ENCODE measurements at places on chromosomes 7 and 10. TPM values are rescaled to one million over a fixed set of nuclear protein-coding genes. Genes with fewer than 3 reads are reported as not detected.

The TAS2R3 gene
- 1.2 TPM for total RNA-seq

The HECW1 gene
- total RNA-seq: not detected

The GATA3 gene
- 0.09 TPM for total RNA-seq

The ZNF680 gene
- total RNA-seq: 7.3 TPM

The CUEDC2 gene
- 38.1 TPM for total RNA-seq

The ST7 gene
- total RNA-seq: 17.6 TPM
